KBM-7 (cell line): ENCODE measurements at places on chromosomes 13 and 19.

DNA sequence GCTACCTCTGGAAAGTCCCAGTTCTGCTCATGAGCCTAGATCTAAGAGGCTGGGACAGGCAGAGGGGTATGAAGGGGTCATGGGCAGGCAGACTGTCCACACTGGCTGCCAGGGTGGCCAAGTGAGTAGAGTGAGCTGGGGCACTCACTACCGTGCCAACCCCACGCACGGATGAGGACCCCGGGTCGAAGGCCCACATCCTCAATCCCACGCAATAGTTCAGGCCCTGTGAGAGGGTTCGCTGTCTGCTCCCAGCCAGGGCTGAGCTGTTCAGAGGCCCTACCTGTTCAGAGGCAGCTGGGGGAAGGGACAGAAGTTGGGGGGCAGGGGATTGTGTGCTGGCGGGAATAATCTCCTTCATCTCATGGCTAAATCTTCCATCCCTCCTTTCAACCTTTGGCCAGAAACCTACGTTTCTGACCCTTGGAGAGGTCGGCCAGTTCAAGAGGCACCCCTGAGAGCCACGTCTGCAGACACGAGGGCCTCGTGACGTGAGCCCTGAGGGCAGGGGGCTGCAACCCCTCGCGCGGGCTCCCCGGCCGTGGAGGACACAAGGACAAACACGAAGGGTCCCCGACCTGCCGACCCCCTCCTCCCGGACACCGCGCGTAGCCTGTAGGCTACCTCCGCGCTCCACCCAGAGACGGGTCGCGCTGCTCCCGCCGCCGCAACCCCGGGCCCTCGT, 1.0 kb upstream of the RPS5 start:
- DNase-seq: no peak

- DNase-seq: no peak
Observed at GRCh38 chr19:51572908-51573307, 1.8 kb downstream of the ZNF175 start.

GRCh38 chr13:25948910-25949309, 102.9 kb downstream of the SHISA2 start:
- no peak for DNase-seq

DNA sequence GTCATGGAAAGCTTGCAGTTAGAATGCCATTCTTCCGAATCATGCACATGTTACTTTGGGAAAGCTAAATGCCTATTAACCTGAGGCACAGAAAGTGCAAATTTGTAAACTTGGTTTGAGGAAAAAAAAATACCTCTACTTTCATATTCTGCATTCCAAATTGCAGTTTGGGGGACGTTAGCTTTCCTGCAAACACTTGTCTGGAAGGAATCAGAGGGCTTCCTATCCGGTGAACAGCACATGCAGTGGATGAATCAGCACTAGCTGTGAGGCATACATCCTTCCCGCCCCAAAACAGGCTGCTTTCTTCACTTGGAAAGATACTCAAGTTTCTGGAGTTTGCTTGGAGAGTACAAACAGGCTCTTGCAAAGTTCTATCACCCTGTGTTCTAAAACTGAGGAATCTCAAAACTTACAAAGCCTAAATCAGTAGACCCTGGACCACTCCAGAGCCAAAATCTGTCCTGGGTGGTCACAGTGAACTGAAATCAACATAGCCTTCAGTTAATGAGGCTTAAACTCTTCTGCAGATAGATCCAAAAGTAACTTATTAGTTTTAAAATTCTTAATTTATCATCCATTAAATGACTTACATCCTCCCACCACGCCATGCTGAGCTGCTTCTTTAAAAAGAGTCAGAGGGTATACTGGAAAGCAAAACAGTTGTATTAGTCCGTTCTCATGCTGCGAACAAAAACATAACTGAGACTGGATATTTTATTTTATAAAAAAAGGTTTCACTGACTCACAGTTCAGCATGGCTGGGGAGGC, 802.3 kb upstream of the ARGLU1 start:
- no peak for DNase-seq

GRCh38 chr13:109101550-109102144, 472.2 kb downstream of the MYO16 start:
- DNase-seq: no peak

DNA sequence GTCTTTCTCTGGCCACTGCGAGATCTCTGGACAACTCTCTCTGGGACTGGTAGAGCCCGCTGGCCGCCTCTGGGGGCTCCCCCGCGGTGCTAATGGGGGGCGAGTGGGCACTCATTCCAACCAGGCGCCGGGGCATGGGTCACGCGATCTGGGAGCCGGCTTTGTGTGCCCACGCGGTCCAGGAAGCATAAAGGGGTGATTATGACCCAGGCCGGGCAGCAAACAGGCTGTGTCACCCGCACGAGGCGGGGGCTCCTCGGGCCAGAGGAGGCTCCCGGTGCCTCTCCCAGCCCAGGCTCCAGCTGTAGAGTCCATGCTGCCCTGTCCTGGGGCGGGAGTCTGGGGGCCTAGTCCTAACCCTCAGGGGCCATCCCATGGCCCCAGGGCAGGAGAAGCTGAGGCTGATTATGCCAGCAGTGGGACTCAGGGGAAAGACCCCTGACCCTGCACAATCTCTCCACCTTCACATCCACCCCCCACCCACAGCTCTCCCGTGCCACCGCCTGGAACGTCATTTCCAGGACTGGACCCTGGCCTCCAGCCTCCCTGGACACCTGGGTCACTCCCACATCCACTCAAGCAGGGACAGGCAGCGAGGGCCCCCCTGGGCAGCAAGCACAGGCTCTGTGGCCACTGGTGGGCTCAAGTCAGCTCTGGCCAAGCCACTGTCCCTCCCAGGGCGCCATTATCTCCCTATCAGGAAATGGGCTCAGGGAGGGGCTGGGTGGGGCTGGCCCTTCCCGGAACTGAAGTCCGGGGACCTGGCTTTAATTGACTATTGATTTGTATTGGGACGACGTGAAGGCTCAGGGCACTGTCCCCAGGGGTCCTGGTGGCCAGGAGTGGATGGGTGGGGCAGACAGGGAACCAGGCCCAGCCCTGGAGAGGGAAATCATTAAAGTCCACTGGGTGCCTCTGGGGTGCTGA, 50.0 kb downstream of the PTPRS start:
- DNase-seq: no peak

DNA sequence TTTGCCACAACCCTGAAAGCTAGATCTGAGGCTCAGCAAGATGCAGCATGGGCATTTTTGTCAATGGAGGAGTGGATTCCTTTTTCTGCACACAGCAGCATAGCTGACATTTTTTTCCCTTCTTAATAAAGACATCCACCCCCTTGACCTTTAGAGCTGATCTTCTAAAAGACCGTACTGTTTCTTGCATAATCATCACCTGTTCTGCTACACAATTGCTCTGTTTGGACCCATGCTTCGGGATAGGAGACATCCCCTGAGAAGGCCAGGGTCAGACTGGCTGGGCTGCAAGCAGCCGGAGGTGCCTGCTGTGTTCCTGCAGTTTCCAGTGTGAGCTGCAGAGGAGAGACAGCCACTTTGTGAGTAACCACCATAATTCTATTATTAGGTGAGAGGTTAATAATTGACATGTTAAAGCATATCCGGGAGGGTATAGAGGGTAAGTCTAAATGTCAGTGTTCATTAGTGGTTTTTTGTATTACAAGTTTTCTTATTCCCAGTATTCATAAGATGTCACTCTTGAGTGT, 108.5 kb upstream of the C1QTNF9B start:
- no peak for DNase-seq

- DNase-seq: no peak
Observed at GRCh38 chr13:41608839-41609177, 151.5 kb downstream of the RGCC start.

- DNase-seq: no peak
Observed at GRCh38 chr19:6253954-6254733, 25.6 kb downstream of the MLLT1 start.

GRCh38 chr19:12788682-12789097, 2.6 kb upstream of the JUNB start:
- DNase-seq: peak; percentile 52

GRCh38 chr13:70580825-70581224, 472.6 kb upstream of the KLHL1 start:
- no peak for DNase-seq

GRCh38 chr19:7497292-7497691, 8.5 kb upstream of the PEX11G start:
- DNase-seq: peak; percentile 35

GRCh38 chr13:91986761-91987483, 588.5 kb downstream of the GPC5 start:
- DNase-seq: no peak

DNA sequence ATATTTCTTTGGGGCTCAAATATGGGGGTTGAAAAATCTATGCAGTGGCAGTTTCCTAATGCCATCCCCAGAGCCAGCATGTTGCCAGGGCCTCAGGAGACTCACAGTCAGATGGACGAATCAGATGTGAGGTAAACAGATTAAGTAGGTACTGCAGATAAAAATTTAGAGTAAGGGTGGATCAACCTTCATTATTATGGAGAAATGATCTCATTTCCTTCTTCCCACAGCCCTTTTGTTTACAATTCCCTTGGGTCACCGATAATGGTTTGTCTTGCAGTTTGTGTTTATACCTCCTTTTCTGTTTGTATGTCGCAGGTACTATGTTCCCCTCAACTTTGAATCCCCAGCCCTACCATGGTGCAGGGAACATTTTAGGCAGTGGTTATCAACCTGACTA, 20.0 kb downstream of the DIAPH3 start:
- DNase-seq: no peak

DNA sequence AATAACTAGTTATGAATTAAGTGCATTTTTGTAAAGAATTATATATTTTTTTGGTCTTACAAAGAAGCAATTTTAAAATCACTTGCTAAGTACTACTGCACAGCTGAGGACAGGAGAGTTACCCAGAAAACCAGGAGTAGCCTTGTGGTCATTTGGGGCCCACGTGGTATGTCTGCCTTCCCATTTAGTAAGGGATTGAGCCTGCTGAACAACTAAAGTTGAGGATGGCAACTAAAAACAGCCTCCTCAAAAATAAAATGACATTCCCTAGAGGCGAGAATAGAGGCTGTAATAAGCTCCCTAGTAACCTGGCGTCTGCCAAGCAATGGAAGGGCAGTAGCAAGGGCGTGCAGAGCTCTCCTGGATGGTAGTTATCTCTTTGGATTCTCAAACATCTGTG, 36.3 kb downstream of the DOCK9 start:
- DNase-seq: no peak

GRCh38 chr13:106587787-106588186, 19.9 kb upstream of the ARGLU1 start:
- DNase-seq: no peak

DNA sequence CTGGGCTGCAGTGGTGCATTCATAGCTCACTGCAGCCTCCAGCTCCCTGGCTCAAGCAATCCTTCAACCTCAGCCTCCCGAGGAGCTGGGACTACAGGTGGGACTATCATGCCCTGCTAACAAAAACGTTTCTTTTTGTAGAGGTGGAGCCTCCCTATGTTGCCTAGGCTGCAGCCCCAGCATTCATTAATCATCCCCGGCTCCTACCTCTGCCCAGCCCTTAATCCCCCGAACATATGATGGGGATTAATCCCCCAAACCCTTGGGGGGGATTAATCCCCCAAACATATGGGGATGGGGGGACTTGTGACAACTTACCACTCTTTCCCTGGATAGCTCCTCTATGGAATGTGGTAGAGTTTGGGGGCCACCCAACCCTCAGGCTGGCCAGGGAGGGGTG, 45.9 kb downstream of the SUGP2 start:
- DNase-seq: no peak

DNA sequence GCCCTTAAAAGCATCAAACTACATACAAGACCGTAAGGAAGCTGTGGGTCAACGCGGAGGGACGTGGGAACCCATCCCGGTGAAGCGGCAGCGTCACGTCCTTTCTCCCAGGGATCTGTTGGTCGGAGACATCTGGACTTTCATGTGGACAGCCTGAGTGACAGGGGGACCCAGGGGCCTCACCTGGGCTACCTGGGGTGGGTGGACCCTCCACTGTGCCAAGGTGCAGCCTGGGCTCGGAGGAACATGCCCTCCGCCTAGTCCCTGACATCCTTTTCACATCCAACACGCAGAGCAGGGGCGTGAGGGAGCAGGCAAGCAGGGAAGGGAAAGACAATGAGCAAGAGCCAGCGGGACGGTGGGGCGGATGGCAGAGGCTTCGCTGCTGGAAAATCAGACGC, 13.8 kb upstream of the GARIN5A start:
- DNase-seq: no peak

GRCh38 chr19:48689449-48689848, 6.3 kb upstream of the FUT2 start:
- no peak for DNase-seq

DNA sequence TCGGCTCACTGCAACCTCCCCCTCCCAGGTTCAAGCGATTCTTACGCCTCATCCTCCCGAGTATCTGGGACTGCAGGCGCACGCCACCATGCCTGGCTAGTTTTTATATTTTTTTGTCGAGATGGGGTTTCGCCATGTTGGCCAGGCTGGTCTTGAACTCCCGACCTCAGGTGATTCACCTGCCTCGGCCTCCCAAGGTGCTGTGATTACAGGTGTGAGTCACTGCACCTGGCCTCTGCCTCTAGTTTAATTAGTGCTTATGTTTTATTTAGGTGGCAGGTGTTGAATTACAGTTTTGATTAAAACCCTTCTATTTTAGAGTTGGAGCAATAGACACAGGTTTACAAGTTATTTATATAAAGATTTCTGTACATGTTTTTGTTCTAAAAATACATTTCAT, 42.8 kb downstream of the ATP11A start:
- no peak for DNase-seq

DNA sequence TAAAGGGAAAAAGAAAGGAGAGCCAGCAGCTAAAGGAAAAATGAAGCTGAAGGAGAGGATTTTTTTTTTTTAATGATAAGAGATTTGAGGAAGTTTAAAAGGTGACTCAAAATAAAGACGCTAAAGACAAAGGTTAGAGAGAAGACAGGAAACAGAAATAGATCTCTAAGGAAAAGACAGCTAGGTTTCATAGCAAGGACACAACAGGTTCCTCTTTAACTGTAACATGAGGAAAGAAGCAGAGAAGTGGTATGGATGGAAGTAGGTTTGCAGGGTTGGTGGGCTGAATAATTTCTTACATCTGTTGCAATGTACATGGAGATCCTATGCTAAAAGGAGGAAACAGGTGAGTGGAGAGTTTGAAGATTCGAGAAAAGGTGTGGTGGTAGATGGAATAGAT, 107.5 kb downstream of the MYCBP2 start:
- peak; percentile 72 for DNase-seq

DNA sequence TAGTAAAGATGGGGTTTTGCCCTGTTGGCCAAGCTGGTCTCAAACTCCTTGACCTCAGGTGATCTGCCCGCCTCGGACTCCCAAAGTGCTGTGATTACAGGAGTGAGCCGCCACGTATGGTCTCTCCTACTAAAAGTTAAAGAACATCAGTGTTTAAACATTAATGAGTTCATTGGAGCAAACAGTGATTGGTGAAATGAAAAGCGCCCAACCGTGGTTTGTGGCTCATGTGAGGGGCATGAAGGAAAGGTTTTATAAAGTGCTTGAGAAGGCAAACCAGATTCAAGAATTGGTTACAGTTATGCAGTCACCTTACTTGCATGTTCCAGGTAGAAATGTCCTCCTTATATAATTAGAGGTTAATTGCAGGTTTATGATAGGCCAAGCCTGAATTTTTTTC, 109.5 kb downstream of the ZNF675 start:
- DNase-seq: no peak

GRCh38 chr13:113645329-113645728, 12.7 kb downstream of the ATP4B start:
- no peak for DNase-seq
